ENCODE measurements at places on chromosomes 6 and 20. TPM values are rescaled to one million over a fixed set of nuclear protein-coding genes. Genes with fewer than 3 reads are reported as not detected.

The EFCAB8 gene
- under 0.01 TPM for total RNA-seq

The SLC22A2 gene
- total RNA-seq = not detected

The MYMX gene
- total RNA-seq = 0.31 TPM

The FAXC gene
- 0.81 TPM for total RNA-seq

The IRF4 gene
- under 0.01 TPM for total RNA-seq
